ENCODE measurements at places on chromosomes 5 and 9.

DNA sequence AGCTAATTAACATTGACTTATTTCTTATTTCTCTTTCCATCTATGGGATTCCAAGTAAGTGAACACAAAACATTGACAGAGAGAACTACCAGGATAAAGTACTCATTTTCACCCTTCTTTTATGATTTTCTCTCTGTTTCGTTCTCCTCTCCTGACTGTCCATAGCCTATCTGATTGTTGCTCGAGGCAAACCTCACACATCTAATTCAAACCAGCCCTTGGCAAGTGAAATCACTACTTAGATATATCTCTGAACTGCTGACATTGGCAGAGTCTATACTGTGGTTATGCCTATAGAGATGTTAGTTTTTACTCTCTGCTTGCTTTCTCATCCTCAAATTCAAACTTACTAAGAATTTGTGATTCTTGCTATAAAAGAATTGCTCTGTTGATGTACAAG lies 248.8 kb downstream of the ISL1 start:
- no peak for DNase-seq

DNA sequence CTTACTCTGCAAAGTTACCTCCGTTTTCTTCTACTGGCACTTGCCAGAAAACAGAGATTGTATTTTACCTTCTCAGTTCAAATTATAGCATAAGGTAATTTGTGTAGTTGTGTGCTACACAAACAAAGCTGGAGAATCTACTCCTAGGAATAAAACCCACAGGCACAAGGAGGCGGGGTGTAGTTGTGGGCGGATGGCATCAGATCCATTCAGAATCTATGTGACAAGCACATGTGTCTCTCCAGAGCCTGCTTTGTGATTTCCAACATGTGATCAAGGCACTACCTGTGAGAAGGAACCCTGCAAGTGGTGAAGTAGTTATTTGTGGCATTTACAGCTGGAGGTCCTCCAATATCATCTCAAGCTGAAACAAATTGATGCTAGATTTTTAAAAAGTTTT lies 39.0 kb downstream of the GAS1 start:
- no peak for DNase-seq

DNA sequence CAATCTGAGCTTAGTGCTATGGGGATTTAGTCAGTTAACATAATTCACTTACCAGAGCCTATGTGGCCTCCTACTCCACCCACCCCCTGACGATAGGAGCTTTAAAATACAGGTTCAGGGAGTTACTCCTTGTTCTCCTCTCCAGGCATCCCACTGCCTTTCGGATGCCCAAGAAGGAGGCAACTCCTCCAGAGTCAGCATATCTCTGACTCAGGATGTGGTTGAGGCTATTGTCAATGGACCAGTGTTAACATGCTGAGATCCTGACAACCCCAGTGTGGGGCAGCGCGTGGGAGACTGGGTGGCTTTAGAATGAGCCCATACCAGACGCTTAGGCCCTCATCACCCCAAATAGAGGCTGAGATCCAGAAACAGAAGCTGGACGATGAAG lies 27.4 kb downstream of the BICD2 start:
- DNase-seq: no peak

DNA sequence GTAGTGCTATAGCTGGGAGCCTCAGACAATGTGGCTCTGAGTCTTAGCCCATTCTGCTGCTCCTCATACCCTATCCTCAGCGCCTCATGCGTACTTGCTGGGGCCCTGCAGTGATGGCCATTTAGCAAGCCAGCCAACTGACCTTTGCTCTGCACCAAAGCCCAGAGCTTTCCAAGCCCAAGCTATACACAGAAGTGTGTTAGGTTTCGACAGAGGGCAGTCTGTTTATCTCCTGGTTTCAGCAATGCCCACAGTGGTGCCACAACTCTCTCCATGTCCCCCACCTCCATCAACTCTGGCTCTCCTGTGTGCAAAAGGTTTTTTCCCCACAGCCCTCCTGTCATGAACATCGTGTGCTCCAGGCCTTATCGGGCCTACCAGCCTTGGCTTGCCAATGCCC lies 16.9 kb downstream of the GNG10 start:
- DNase-seq: no peak

GRCh38 chr5:111472096-111472495 lies 40.2 kb downstream of the STARD4 start:
- DNase-seq: no peak

DNA sequence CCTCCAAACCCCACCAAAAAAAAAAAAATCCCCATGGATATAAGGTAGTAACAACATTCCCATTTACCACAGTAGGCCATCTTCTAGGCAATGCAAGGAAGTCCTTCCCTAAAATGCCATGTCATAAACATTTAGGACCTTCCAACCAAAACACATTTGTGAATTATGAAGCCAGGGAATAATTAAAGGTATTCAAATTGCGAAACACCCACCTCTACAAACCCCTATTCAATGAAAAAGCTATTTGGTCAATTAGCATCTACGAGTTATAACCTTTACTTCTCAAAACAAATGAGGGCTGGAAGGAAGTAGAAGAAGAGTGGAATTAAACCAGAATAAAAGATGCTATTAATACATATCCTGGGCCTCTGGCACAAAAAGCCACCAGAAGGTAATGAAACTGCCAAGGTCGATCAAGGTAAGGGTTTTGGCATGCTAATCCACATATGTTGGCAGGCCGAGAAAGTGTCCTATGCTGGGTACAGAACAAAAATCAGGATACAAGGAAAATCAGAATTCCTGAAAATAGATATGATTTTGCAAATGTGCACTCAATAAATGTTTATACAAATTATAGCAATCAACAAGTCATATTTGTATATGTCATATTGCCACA lies 47.7 kb downstream of the MTMR12 start:
- DNase-seq: no peak

DNA sequence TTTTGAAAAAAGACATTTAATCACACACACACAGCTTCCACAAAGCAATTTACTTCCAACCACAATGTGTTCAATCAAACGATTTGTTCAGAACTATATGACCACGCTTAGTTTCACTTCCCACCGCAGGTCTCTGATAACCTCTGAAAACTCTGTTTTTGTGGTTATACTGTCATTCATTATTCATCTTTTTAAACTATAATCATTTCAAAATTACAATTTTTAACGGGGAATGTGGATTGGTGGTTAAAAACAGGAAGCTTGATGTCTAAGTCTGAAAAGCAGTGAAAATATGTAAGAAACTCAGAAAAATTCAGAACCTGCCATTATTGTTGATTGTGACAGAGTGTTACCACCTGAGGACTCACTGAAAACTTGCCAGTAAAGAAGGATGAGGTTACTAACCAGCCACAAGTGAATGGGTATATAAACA lies 12.7 kb upstream of the TMEM174 start:
- peak; percentile 16 for DNase-seq

GRCh38 chr5:97133101-97133500 lies 9.3 kb downstream of the LIX1 start:
- DNase-seq: no peak

GRCh38 chr5:83724001-83724400 lies 3.3 kb upstream of the HAPLN1 start:
- DNase-seq: no peak

DNA sequence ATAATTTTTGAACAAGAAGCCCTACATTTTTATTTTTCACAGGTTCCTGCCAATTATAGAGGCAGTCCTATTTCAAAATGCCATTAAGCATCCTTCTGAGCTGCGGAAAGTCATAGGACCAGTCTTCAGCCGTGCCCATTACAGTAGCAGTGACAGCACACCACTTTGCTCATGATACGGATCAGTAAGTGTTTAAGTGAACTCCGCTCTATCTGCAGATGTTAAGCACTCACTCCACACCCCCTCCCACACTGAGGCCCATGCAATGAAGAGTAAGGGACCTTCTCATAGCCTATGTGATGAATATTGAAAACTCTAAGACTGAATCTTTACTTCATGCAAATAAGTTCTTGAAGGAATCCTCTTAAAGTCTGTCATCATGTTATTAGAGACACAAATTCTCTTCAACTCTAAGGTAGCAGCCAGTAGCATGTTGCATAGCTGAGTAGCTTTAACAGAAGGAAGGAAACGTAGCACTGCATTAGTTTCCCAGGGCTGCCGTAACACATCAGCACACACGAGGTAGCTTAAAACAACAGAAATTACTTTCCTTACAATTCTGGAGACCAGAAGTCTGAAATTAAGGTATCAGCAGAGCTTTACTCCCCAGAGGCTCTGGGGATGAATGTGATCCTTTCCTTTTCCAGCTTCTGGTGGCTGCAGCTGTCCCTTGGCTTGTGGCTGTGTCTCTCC lies 20.3 kb upstream of the TAF11L2 start:
- DNase-seq: no peak

DNA sequence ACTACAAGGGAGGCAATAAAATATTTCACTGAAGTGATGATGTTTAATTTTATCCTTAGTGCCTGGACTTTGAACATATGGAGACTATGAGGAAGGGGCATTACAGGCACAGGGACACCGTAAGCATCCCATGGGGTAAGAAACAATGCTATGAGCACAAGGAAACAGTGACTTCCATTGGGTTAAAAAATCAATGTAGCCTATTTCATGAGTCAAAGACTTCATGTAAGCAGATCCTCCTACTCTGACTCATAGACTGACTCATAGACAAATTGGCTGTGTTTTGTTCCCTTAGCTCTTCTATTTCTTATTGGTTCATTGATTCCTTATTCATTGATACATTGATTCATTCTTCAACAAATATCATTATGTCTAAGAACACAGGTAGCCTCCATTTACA lies 351.0 kb downstream of the PRELID2 start:
- DNase-seq: no peak

GRCh38 chr9:132698989-132699388 lies 28.7 kb downstream of the GTF3C4 start:
- DNase-seq: no peak

- peak; percentile 70 for DNase-seq
These were observed at the start of gene GEMIN5 for GRCh38 chr5:154937718-154938466. Gene GEMIN5 (minus strand): TSS chr5:154938211. CDS start chr5:154938133, 78 bp downstream.

- DNase-seq: no peak
These were observed 16.0 kb upstream of the IL33 start for GRCh38 chr9:6199596-6199995.

- no peak for DNase-seq
These were observed 8.6 kb upstream of the PRRX2 start for GRCh38 chr9:129656795-129657390.

- DNase-seq: no peak
These were observed 927.1 kb downstream of the NR2F1-AS1 start for GRCh38 chr5:92653730-92654461.

GRCh38 chr9:71557310-71557709 lies 211.0 kb downstream of the CEMIP2 start:
- no peak for DNase-seq

GRCh38 chr9:127159949-127160610 lies 37.6 kb upstream of the ANGPTL2 start:
- no peak for DNase-seq

- DNase-seq: no peak
These were observed 32.8 kb upstream of the SMIM32 start for GRCh38 chr5:136225796-136226195.

DNA sequence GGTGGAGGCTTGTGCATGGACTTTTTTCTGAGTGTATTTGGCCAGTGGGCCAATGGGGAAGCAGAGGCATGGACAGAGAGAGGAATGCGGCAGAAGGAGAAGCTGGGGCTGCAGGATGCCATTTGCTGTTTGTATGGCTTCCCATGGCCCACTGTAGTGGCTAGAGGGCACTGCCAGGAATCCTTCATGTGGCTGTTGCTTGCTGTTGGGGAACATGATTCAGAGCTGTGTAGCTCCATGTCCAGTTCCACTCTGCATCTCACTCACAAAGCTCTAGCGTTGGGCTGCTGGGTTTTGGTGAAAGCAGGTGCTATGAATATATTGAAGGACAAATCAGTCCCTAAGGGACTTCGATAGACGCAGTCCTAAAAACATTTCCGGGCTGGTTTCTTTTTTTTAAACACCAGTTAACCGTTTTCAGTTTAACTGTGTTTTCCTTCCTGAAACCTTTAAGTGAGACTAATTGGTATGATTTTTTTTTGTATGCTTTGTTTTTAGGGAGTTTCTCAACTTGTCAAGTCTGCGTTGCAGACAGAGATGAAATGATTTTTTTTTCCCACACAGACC lies 51.3 kb downstream of the SLC22A5 start:
- DNase-seq: no peak

- DNase-seq: no peak
These were observed 60.8 kb upstream of the CER1 start for GRCh38 chr9:14783358-14783757.

- DNase-seq: no peak
These were observed 181.3 kb downstream of the GRIA1 start for GRCh38 chr5:153671653-153672346.

GRCh38 chr9:80407220-80407619 lies 835.5 kb downstream of the TLE4 start:
- no peak for DNase-seq

DNA sequence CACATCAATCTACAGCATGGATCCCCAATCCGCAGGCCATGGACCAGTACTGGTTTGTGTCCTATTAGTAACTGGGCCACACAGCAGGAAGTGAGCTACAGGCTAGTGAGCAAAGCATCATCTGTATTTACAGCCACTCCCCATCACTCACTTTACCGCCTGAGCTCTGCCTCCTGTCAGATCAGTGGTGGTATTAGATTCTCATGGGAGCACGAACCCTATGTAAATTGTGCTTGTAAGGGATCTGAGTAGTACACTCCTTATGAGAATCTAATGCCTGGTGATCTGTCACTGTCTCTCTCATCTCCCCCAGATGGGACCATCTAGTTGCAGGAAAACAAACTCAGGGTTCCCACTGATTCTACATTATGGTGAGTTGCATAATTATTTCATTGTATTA lies 212.7 kb upstream of the FAM174A start:
- DNase-seq: no peak

DNA sequence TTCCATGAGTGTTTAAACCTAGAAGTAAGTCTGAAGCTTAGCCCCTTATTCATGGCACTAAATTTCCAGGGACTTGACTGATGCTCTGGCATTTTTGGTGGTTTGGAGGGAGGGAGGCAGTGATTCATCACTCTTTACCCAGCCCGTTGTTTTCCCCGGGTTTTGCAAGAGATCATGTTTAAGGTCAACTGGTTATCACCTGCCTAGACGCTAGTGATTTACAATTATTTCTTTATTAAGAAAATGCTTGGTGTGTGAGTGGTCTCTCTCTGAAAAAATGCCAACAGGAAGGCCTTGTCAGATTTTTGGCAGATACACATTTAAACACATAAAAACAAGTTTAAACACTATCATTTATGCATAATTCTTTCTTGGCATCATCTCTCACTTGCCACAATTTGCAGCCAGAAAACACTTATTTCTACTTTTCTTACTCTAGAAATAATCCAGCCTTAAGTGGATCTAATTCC lies 737.9 kb upstream of the ZNF608 start:
- no peak for DNase-seq
